ENCODE measurements at places on chromosomes 1 and 21.
A peak's percentile ranks its signal among the peaks of the same experiment; 100 is the strongest.

GRCh38 chr1:2110191-2110737, 60.1 kb downstream of the PRKCZ start:
- H3K36me3 ChIP-seq = peaks cover 4% of the 10 kb centered on the region
- no peak for DNase-seq
- H3K27me3 ChIP-seq = no peaks in the 10 kb centered on the region
- H3K4me3 ChIP-seq = no peak overlapping the region
- no peak overlapping the region for H3K27ac ChIP-seq

- H3K4me1 ChIP-seq = no peaks in the 10 kb centered on the region
- no peaks in the 10 kb centered on the region for H3K36me3 ChIP-seq
- DNase-seq = no peak
Measured at GRCh38 chr1:58487002-58487401, 59.5 kb downstream of the OMA1 start.

DNA sequence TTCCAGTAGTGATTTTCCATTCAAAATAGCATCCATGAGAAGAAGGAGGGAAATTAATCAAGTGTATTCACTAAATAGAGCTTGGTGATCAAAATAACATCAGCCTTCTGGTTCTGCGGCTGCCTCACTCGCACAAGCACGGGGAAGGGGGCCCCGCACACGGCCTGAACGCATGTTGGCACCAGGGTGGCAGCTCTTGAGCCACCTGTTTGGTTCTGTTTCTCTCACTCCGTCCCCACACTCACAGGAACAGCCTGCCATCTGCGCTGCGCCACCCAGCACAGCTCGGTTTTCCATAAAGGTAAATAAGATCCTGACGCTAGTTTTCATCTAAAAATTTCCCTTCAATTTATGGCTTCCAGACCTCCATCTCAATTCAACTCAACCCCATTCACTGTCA, 49.4 kb downstream of the TIAM1 start:
- no peaks in the 10 kb centered on the region for H3K36me3 ChIP-seq
- H3K4me1 ChIP-seq = peaks cover 18% of the 10 kb centered on the region
- no peaks in the 10 kb centered on the region for H3K27me3 ChIP-seq
- H3K4me3 ChIP-seq = no peak overlapping the region
- no peak for DNase-seq
- H3K27ac ChIP-seq = no peak overlapping the region

- DNase-seq = peak; percentile 86
- no peak overlapping the region for H3K4me3 ChIP-seq
- no peaks in the 10 kb centered on the region for H3K36me3 ChIP-seq
- H3K27ac ChIP-seq = peak overlapping the region; percentile 25
- no peaks in the 10 kb centered on the region for H3K27me3 ChIP-seq
Measured at GRCh38 chr1:158037866-158038359, 44.5 kb downstream of the KIRREL1 start.

DNA sequence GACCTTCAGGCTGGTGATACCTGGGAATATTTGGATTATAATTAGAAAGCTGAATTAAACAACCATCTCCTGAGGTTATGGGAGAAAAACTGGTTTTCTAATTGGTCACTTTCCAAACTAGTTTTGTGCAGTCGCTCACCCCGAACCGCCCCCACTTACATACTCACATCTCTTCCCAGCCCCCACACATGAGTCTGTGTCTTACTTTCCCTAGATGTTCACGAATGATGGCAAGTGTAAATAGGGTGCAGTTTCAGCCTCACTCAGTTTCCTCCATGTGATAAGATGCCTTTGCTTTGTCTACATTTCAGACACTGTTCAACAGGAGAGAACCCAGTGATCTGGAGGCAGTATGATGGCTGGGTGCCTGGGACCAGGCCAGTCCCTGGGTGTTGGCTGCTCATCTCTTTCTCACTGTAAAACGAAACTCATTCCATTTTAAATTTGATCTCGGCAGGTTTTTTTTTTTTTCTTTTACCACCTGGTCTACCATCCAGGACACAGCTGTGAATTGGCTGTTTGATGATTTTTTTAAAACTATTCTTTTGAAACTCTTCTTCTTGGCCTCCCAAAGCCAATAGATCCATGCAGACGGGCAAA, 164.3 kb upstream of the RAB4A start:
- peaks cover 64% of the 10 kb centered on the region for H3K27me3 ChIP-seq
- DNase-seq = no peak
- H3K36me3 ChIP-seq = no peaks in the 10 kb centered on the region
- no peak overlapping the region for H3K4me3 ChIP-seq
- H3K4me1 ChIP-seq = no peaks in the 10 kb centered on the region

GRCh38 chr1:158251163-158251562, 3.1 kb upstream of the CD1A start:
- DNase-seq = no peak
- no peak overlapping the region for H3K27ac ChIP-seq
- H3K27me3 ChIP-seq = peaks cover 53% of the 10 kb centered on the region
- H3K4me3 ChIP-seq = no peak overlapping the region
- H3K4me1 ChIP-seq = no peaks in the 10 kb centered on the region

- H3K36me3 ChIP-seq = no peaks in the 10 kb centered on the region
- H3K27ac ChIP-seq = no peak overlapping the region
- no peak overlapping the region for H3K4me3 ChIP-seq
- no peak for DNase-seq
- no peaks in the 10 kb centered on the region for H3K4me1 ChIP-seq
Measured at GRCh38 chr1:198649232-198649967, 10.6 kb downstream of the PTPRC start.

GRCh38 chr1:236417336-236417735, 23.2 kb downstream of the EDARADD start:
- no peaks in the 10 kb centered on the region for H3K4me1 ChIP-seq
- no peak overlapping the region for H3K4me3 ChIP-seq
- no peak for DNase-seq
- H3K36me3 ChIP-seq = no peaks in the 10 kb centered on the region

GRCh38 chr1:27392778-27393635, 585 bp downstream of the GPR3 start:
- peaks cover 25% of the 10 kb centered on the region for H3K4me1 ChIP-seq
- H3K27me3 ChIP-seq = no peaks in the 10 kb centered on the region
- peak overlapping the region; percentile 64 for H3K27ac ChIP-seq
- DNase-seq = peak; percentile 28

DNA sequence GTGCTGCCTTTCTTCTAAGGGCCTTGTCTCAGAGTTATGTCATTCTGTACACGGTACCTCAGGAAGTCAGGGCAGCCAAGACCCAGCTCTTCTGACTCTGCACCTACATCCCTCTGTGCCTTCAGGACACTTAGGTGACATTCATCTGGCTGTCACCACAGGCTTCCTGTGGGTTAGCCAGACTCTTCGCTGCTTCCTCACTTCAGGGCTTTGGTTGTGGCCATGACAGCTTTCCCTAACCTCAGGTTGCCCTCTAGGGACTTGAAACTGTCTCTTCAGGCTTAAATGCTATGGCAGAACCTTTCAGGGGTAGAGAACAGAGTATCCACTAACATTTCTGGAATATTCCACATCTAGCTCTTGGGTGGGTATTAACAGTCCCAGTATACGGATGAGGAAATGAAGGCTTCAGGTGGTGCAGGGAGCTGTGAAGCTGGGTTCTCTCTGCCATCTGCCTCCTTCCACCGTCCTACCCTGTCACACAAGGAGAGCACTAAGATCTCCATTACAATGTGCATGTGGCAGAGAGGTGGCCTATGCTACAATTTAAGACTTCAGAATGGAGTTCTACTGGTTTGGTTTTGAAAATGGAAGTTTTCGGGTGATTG, 9.9 kb downstream of the TSSK3 start:
- DNase-seq = peak; percentile 33
- no peaks in the 10 kb centered on the region for H3K4me1 ChIP-seq
- peaks cover 39% of the 10 kb centered on the region for H3K36me3 ChIP-seq
- no peak overlapping the region for H3K4me3 ChIP-seq

GRCh38 chr1:5340560-5341130, 651.6 kb downstream of the NPHP4 start:
- H3K27me3 ChIP-seq = no peaks in the 10 kb centered on the region
- H3K4me3 ChIP-seq = no peak overlapping the region
- H3K27ac ChIP-seq = no peak overlapping the region
- no peak for DNase-seq
- H3K36me3 ChIP-seq = no peaks in the 10 kb centered on the region

GRCh38 chr1:89973471-89974127, 21.3 kb upstream of the ZNF326 start:
- no peaks in the 10 kb centered on the region for H3K27me3 ChIP-seq
- H3K4me1 ChIP-seq = peaks cover 28% of the 10 kb centered on the region
- no peak overlapping the region for H3K4me3 ChIP-seq
- H3K36me3 ChIP-seq = no peaks in the 10 kb centered on the region
- no peak overlapping the region for H3K27ac ChIP-seq

- H3K36me3 ChIP-seq = no peaks in the 10 kb centered on the region
- peaks cover 72% of the 10 kb centered on the region for H3K27me3 ChIP-seq
- H3K4me3 ChIP-seq = no peak overlapping the region
- H3K4me1 ChIP-seq = no peaks in the 10 kb centered on the region
Measured at GRCh38 chr1:18021242-18021641, 86.4 kb upstream of the IGSF21 start.

Data from PC-3 (cell line).